Colonic mucosa (tissue), 4 donors: ENCODE measurements at places on chromosomes 2 and 18. TPM values are rescaled to one million over a fixed set of nuclear protein-coding genes. Genes with fewer than 3 reads are reported as not detected.

DNA sequence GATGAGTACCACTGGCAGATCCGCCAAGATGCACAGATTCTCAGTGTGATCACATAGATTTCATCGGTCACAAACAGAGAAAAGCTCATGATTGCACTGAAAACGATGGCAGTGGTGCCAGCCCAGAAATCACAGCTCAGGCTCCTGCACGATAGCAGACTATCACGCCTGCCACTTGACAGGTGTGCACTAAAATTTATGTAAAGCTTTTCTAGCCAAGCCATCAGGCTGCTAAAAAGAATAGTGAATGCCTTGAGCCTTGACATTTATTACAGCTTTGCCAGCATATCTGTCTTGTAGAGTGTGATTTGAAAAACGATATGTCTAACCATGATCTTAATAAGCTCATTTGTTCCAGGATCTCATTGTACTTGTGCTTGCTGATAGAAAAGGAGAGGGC is 409.5 kb upstream of the CWC22 start:
- no peaks in the 10 kb centered on the region for H3K27me3 ChIP-seq
- no peak for DNase-seq

DNA sequence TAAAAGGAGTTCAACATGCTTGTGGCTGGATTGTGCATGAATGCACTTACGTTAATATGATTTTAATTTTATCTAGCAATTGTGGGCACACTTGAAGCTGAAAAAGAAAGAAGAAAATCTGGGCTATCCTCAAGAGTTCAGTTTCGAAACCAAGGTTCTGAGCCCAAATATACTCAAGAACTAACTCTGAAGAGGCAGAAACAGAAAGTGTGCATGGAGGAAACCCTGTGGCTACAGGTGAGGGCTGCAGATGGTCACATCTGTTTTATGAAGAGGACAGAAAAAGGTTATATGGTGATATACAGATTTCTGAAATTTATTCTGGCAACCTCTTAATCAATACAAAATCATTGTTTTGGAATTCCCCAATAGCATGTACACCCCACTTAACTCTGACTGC is 57.3 kb downstream of the ITGA6 start:
- no peaks in the 10 kb centered on the region for H3K4me1 ChIP-seq
- no peak for DNase-seq
- no peak overlapping the region for H3K27ac ChIP-seq
- no peaks in the 10 kb centered on the region for H3K27me3 ChIP-seq
- peaks cover 4% of the 10 kb centered on the region for H3K36me3 ChIP-seq
- H3K4me3 ChIP-seq, result no peak overlapping the region

DNA sequence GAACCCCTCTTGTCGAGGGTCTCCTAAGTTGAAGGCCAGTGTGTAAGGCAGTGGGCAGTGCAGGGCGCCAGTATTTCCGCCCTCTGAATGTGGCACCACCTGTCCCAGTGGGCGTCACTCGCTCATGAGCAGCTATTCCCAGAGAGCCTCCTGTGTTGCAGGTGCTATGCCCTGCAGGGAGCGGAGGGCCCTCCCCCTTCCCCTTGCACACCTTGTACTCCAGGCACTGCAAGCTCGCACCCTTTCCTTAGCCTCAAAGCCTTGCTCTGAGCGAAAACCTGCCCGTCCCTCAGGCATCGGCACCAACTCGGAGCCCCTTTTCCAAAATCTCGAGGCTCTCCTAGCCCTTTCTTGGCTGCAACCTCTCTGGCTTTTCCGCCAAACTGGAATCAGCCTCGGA is 282.7 kb downstream of the AGAP1 start:
- H3K27ac ChIP-seq, result no peak overlapping the region
- H3K4me1 ChIP-seq, result no peaks in the 10 kb centered on the region
- no peak overlapping the region for H3K4me3 ChIP-seq
- DNase-seq, result no peak
- no peaks in the 10 kb centered on the region for H3K36me3 ChIP-seq
- H3K27me3 ChIP-seq, result no peaks in the 10 kb centered on the region

GRCh38 chr2:45018023-45018422 is 8.8 kb upstream of the SIX2 start:
- no peak overlapping the region for H3K4me3 ChIP-seq
- H3K4me1 ChIP-seq, result peaks cover 10% of the 10 kb centered on the region
- DNase-seq, result no peak
- peaks cover 29% of the 10 kb centered on the region for H3K27me3 ChIP-seq
- no peak overlapping the region for H3K27ac ChIP-seq
- no peaks in the 10 kb centered on the region for H3K36me3 ChIP-seq

- H3K27ac ChIP-seq, result no peak overlapping the region
- no peaks in the 10 kb centered on the region for H3K4me1 ChIP-seq
- H3K27me3 ChIP-seq, result no peaks in the 10 kb centered on the region
- DNase-seq, result no peak
- no peaks in the 10 kb centered on the region for H3K36me3 ChIP-seq
Observed at GRCh38 chr2:202122980-202123720, 50.1 kb downstream of the KIAA2012 start.

- DNase-seq, result no peak
- no peaks in the 10 kb centered on the region for H3K36me3 ChIP-seq
- H3K27ac ChIP-seq, result no peak overlapping the region
- H3K4me3 ChIP-seq, result no peak overlapping the region
- H3K4me1 ChIP-seq, result no peaks in the 10 kb centered on the region
Observed at GRCh38 chr2:113809076-113809736, 52.8 kb upstream of the SLC35F5 start.

DNA sequence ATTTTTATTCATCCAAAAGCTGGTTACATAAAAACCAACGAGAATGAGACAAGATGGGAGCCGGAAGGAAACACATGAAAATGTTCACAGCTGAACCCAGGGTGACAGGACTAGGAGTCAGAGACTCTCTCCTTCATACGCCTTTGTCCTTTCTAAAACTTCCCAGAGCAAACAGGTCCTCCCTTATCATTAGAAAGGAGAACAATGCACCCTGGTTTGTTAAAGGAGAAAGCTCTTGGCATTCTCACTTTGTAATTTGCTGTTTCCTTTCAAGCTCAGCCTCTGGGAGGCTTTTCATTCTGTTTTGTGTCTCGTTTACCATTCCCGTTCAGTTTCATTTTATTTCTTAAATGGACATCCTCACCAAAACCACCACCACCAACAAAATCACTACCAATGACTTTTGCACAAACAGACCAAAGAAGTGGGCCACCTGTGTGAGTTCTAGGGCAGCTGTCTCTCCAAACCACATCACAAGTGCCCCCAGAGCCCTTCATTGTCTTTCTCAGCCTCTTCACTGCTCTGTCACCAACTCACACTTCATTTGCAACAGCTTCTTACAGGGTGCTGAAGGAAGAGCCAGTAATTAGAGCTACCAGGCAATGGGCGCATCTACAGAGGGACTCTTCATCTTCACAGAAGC is 105.3 kb downstream of the HDAC4 start:
- no peaks in the 10 kb centered on the region for H3K27me3 ChIP-seq
- no peak overlapping the region for H3K27ac ChIP-seq
- no peak overlapping the region for H3K4me3 ChIP-seq

- no peaks in the 10 kb centered on the region for H3K36me3 ChIP-seq
- no peaks in the 10 kb centered on the region for H3K27me3 ChIP-seq
- H3K27ac ChIP-seq, result no peak overlapping the region
- no peak overlapping the region for H3K4me3 ChIP-seq
- peaks cover 3% of the 10 kb centered on the region for H3K4me1 ChIP-seq
Observed at GRCh38 chr2:68911709-68912108, 40.5 kb upstream of the BMP10 start.

DNA sequence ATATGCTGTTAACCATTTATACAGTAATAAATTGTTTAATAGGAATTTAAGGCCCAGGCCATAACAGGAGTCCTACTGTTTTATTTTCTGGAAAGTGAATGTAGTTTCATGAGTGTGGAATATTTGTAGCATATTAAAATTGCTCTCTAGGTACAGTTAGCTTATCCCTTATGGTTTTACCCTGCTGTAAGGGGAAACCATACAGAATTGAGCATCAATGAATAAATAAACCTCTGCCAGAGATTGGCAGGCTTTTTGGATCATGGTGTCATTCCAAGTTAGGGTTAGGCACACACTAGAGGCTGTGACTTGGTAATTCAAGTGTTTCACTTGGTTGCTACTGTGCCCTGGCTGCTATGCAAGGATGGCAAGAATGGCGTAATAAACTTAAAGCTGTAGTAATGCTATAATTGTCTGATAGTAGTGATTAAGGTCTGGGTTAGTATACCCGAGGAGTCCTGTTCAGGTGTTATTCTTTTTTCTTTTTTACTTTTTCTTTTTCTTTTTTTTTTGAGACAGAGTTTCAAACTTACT is 30.4 kb downstream of the BMPR2 start:
- no peaks in the 10 kb centered on the region for H3K27me3 ChIP-seq
- no peaks in the 10 kb centered on the region for H3K4me1 ChIP-seq
- H3K27ac ChIP-seq, result no peak overlapping the region
- H3K4me3 ChIP-seq, result no peak overlapping the region
- no peaks in the 10 kb centered on the region for H3K36me3 ChIP-seq
- no peak for DNase-seq

DNA sequence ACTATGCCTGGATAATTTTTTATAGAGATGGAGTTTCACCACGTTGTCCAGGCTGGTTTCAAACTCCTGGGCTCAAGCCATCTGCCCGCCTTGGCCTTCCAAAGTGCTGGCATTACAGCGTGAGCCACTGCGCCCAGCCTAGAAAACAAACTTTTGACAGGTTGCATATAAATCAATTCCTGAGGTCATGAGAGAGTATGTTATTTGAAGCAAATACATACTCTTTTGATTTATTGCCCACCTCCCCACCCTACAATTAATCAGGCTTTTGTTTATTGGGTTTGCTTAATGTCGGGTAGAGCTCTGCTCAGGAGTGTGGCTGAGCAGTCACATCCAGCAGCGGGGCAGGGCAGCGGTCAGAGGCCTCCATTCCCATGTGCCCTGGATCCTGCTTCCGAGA is 37.9 kb upstream of the ASB1 start:
- H3K36me3 ChIP-seq, result no peaks in the 10 kb centered on the region
- H3K4me3 ChIP-seq, result no peak overlapping the region
- no peak overlapping the region for H3K27ac ChIP-seq
- H3K4me1 ChIP-seq, result no peaks in the 10 kb centered on the region
- no peak for DNase-seq
- H3K27me3 ChIP-seq, result no peaks in the 10 kb centered on the region

- no peak overlapping the region for H3K27ac ChIP-seq
- no peak overlapping the region for H3K4me3 ChIP-seq
- H3K27me3 ChIP-seq, result no peaks in the 10 kb centered on the region
- no peaks in the 10 kb centered on the region for H3K36me3 ChIP-seq
- H3K4me1 ChIP-seq, result no peaks in the 10 kb centered on the region
Observed at GRCh38 chr2:84493514-84493913, 22.8 kb upstream of the DNAH6 start.

DNA sequence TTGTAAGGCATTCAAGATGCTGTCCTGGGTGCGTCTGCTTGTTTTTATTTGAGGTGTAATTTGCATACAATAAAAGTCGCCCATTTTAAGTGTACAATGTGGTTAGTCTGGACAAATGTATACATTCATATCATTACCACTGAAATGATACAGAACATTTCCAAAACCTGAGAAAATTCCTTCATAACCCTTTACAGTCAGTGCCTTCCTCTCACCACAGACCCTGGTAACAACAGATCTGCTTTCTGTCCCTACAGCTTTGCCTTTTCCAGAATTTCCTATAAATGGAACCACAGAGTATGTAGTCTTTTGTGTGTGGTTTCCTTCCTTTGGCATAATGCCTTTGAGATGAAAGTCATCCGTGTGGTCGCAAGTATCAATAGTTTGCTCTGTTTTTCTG is 45.8 kb upstream of the NFU1 start:
- peak overlapping the region; percentile 67 for H3K27ac ChIP-seq
- H3K36me3 ChIP-seq, result no peaks in the 10 kb centered on the region
- DNase-seq, result no peak
- H3K4me1 ChIP-seq, result no peaks in the 10 kb centered on the region
- H3K4me3 ChIP-seq, result no peak overlapping the region
- H3K27me3 ChIP-seq, result no peaks in the 10 kb centered on the region

DNA sequence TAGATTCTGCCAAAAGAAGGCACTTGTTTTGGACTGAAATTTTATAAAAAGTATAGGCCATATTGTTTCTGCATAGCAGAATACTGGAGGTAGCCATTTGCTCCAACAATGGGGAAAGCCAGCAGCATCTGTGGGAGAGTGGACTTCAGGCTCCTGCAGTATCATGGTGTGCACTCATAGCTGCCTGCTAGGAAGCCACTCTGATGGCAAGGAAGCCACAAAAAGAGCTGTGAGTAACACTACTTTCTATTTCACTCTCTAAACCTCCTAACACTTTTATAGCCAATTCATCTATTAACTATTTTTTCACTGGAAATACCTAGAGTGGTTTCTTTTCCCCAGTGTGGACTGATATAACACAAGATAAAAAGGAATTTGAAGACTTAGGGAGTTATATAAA is 144.4 kb upstream of the KCNJ3 start:
- DNase-seq, result no peak
- no peaks in the 10 kb centered on the region for H3K27me3 ChIP-seq
- H3K27ac ChIP-seq, result no peak overlapping the region
- H3K4me1 ChIP-seq, result no peaks in the 10 kb centered on the region
- H3K36me3 ChIP-seq, result no peaks in the 10 kb centered on the region
- no peak overlapping the region for H3K4me3 ChIP-seq

DNA sequence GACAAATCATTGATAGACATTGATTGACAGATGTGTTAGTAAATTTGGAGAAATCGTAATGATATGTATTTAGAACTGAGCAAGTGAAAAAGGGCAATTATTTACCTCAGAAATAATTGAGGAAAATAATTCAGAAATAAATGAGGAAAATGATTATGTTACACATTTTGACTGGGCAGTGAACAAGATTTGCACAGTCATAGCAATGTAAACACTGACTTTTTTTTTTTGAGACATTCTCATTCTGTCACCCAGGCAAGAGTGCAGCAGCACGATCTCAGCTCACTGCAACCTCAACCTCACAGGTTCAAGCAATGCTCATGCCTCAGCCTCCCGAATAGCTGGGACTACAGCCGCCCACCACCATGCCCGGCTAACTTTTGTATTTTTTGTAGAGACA is 211.7 kb downstream of the SP3 start:
- no peak for DNase-seq
- H3K4me1 ChIP-seq, result no peaks in the 10 kb centered on the region
- H3K36me3 ChIP-seq, result no peaks in the 10 kb centered on the region
- H3K4me3 ChIP-seq, result no peak overlapping the region

ALPI gene
- 9.4 TPM for total RNA-seq

SIX3 gene
- total RNA-seq, result not detected

IL1RL2 gene
- total RNA-seq, result 1.9 TPM

MPP4 gene
- total RNA-seq, result not detected

PCGF1 gene
- 16.1 TPM for total RNA-seq

DOK6 gene
- 0.59 TPM for total RNA-seq

ICOS gene
- total RNA-seq, result 0.69 TPM
